ENCODE measurements at places on chromosomes 2 and 18. TPM values are rescaled to one million over a fixed set of nuclear protein-coding genes. Genes with fewer than 3 reads are reported as not detected.
A peak's percentile ranks its signal among the peaks of the same experiment; 100 is the strongest.

DNA sequence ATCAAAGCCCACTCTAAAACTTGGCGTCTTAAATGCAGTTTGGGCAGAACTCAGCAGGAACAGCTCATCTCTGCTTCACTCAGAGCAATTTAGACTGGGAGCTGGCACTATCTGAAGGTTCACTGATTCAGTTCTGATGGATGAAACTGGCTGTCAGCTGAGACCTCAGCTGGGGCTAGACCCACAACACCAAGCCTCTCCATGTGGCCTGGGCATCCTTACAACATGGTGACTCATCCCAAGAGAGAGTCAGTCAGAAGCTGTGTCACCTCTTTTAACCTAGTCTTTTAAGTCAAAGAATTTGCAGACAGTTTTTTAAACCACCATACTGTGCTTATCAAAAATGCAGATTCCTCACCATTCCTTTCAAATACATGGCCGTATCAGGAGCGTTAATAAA, 62.6 kb upstream of the ZNF397 start:
- no peak for DNase-seq

MRPL53 gene
- total RNA-seq, result 88.4 TPM

DNA sequence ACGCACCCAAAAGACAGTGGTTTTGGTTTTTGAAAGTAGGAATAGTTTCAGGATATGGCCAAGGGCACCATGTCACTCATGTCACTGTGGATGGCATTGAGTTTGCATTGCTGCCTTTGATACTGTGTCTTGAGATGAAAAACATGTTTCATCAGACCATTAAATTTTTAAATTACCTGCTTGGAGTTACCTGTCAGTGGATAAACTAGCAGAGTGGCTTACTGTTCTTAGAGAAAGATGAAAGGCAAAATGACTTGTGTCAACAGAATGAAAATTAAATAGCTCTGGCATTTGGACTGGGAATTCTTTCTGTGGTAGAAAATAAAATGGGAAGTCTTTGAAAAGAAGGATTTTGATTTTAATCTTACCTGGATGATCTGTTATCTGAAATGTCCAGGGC, 386 bp downstream of the ICOS start:
- DNase-seq, result no peak

GDF7 gene
- 1.7 TPM for total RNA-seq

GRCh38 chr18:63312019-63312409, 7.6 kb downstream of the BCL2 start:
- no peak for DNase-seq

GRCh38 chr2:218880859-218881594, 375 bp downstream of the WNT10A start:
- DNase-seq, result peak; percentile 37

UPP2 gene
- not detected for total RNA-seq

GRCh38 chr2:43157506-43158246, 68.7 kb downstream of the ZFP36L2 start:
- no peak for DNase-seq

LHCGR gene
- total RNA-seq, result not detected

TEX44 gene
- total RNA-seq, result not detected

FAM161A gene
- 9.8 TPM for total RNA-seq

- no peak for DNase-seq
Measured at GRCh38 chr18:26322890-26323653, 96.8 kb downstream of the TAF4B start.

DNA sequence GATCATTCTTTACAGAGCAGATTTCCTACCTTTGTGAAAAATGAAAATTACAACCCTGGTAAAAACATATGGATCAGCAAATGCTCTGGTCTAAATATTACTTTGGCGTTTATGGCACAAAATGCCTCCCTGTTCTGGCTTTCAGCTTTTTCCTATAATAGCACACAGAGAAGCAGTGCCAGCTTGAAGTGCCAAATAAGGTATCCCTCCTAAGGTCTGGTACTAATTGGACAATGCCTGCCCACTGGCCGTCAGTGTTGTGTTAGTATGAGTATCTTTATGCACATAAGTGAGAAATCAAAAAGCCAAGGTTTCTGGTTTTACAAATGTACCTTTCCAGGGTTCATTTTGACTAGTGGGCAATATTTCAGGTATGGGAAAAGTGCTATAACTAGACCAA, 1293.7 kb upstream of the FAM98A start:
- no peak for DNase-seq

DNA sequence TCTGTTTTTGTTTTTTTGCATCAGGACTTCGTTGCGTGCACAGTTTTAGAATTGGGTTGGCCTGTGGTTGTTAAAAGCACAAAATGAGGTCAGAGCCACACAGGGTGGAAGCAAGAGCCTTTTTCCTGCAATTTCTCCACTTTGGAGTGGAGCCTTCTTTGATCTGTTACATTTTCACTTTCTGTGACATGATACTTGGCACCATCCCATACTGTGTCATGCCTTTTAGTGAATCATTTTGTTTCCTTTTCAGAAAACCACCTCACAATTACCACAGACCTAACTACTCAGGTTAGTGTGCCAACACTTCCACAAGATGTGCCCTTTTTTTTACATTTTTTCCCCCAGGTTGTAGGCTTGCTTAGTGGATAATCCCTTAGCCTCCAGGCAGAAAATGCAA, 32.5 kb downstream of the MERTK start:
- DNase-seq, result no peak

DNA sequence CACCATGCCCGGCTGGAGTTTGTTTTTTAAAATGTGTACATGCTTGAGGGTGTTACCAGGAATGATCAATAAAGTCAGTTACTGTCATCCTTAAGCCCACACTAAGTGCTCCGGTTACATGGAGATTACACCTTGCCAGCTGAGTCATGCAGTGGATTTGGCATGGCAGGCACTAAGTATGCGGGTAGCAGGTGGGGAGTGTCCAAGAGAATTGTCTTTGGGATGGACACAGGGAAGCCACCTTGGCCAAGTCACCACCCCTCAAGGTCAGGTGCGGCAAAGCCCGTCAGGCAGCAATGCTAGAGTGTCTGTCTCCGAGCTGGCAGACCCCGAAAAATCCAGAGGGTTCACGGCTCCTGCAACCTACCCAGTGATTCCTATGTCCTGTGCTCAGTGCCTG, 54.8 kb downstream of the GBX2 start:
- no peak for DNase-seq

MROH2A gene
- not detected for total RNA-seq

- DNase-seq, result no peak
Measured at GRCh38 chr2:232293191-232293590, 85.4 kb upstream of the ALPP start.

DNA sequence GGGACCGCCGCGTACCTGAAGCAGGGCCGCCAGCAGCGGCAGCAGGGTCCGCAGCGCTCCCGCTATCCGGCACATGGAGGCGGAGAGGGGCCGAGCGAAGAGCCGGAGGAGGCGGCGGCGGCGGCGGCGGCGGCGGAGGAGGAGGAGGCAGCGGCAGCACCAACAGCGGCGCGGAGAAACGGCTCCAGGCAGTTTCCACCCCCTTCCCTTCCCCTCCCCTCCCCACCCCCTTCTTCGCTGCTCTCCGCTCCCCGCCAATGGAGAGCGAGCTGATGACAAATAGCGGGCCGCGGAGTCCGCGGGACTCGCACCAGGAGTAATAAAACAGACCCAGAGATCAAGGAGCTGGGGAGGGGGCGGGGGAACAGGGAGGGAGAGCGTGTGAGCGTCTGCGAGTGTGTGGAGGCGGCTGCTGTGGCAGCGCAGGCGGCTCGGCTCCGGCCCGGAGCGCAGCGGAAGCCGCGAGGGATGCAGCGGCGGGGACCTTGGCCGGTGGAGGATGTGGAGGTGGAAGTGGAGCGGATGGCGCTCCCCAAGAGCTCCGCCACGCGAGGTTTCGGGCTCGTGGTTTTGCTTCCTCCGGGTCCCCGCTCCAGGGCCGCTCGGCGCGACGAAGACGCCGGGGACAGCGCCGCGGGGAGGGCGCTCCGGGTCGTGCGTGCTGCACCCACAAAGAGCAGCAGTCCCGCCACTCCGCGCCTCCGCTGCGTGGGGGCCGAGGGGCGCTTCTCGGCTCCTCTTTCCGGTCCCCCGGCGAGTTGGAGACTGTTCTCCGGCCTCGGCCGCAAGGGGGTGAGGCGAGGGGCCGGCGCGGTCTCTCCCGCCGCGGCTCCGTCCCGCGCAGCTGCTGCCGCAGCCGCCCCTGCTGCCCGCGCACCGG, at the start of gene CDH2:
Gene CDH2 (minus strand): TSS at position 183 of the 880 bp plus-strand sequence. CDS start 108 bp downstream, at position 75.
- no peak for DNase-seq

RAX gene
- not detected for total RNA-seq

DNA sequence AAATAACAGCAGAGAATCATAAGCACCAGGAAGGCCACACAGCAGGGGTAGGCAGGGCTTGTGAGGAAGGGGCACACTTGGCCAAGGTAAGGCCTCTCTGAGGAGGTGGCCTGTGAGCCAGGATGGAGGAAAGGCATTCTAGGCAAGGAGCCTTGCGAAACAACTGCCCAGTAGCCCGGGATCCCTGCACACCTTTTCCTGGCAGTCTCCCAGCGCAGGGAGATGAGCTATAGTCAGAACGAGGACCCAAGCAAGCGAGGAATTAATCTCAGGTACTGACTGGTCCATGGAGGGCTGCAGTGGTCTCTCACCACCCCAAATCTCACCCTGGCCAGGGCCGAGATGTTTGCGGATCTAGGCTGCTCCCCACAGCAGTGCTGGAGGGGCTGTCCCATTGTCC, 64.9 kb upstream of the STPG4 start:
- no peak for DNase-seq

KLHL29 gene
- total RNA-seq, result 0.81 TPM

SNRNP200 gene
- 259 TPM for total RNA-seq

Measured in Caco-2 (cell line).